ENCODE measurements at places on chromosomes 7 and 10. TPM values are rescaled to one million over a fixed set of nuclear protein-coding genes. Genes with fewer than 3 reads are reported as not detected.

DNA sequence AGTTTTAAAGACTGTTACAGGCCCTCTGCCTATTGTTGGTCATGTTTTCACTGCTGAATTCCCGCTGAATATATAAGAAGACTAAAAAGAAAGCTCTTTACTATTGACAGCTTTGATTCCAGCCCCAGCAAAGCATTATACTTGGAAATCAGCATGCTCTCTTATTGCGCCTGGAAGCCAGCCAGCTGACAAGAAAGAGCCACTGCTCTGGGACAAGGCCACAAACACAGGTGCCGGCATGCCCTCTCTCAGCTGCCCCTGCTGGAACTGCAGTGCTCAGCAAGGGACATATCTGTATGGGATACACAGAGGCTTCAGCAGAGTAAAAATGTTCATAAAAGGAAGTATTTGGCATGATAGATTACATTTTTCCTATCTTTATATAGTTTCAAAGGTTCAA is 523.9 kb downstream of the ADRA2A start:
- DNase-seq: no peak

- no peak for DNase-seq
These were observed 186.8 kb downstream of the USP6NL start for GRCh38 chr10:11424456-11425295.

DNA sequence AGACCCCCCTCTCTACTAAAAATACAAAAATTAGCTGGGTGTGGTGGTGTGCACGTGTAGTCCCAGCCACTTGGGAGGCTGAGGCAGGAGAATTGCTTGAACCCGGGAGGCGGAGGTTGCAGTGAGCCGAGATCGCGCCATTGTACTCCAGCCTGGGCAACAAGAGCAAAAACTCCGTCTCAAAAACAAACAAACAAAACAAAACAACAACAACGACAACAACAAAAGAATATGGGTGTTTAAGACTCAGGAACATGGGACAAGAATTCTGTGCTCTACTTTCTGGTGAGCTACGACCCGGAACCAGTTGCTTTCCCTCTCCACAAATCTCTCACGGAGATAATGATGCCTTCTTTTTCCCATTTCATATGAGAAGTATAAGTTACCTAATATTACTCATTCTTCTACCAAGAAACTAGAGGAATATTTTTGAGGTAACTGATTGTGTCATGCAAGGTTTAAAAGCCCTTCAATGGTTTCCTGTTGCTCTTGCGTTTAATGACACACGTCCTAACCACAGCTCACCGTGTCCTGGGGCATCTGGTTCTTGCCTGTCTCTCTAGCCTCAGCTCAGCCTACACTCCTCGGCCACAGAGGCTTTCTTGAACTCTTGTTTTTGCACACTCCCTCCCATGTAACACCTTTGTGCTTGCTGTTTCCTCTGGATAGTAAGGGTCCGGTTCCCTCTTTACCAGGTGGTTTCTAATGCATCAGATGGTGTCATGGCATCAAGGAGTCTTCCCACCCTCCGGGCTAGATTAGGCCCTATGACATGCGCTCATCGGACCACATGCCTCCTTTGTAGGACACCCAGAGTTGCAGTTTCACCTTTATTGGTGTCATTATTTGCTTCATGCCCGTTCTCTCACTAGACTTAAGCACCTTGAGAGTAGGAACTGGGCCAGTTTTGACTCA is 67.5 kb downstream of the PFKFB3 start:
- no peak for DNase-seq

GRCh38 chr10:122294511-122295450 is 23.7 kb downstream of the BTBD16 start:
- DNase-seq: no peak

GRCh38 chr7:32579776-32580175 is 84.5 kb downstream of the AVL9 start:
- no peak for DNase-seq

DNA sequence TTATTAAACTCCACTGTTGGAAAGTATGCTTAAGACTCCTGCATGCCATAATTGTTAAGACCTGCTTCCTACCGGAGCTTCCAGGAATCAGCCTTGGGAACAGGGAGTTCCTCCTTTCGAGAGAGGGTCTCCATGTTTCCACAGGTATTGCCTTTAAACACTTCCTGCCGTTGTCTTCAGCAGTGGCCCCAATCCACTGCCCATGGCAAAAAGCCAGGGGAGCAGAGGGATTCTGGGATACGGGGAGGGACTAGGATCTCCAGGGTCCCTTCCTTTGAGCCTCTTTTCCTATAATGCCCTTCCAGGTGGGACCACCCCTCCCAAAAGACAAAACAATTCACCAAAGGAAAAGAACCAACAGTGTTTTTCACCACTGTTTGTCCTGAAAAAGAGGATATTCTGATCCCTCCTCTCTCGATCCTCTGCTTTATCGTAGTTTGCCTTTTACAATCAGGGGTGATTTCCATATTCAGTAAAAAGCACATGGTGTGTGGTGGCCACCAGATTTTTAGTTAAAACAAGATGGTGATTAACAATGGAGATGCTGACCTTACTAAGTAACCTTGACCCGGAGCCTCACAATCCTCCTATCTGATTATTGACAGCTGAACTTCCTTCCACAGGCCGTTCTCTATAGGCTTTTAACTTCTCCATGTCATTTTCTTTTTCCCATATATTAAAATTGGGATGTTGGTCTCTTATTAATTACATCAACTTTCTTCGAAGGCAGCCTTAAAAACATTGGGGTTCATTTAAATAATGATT is 36.0 kb downstream of the LRRC72 start:
- no peak for DNase-seq

GRCh38 chr10:84966708-84967441 is 638.5 kb downstream of the CCSER2 start:
- DNase-seq: no peak

The TMEM130 gene
- total RNA-seq: not detected

All from omental fat pad (tissue), 4 donors.